ENCODE measurements at places on chromosomes 3 and 15.

DNA sequence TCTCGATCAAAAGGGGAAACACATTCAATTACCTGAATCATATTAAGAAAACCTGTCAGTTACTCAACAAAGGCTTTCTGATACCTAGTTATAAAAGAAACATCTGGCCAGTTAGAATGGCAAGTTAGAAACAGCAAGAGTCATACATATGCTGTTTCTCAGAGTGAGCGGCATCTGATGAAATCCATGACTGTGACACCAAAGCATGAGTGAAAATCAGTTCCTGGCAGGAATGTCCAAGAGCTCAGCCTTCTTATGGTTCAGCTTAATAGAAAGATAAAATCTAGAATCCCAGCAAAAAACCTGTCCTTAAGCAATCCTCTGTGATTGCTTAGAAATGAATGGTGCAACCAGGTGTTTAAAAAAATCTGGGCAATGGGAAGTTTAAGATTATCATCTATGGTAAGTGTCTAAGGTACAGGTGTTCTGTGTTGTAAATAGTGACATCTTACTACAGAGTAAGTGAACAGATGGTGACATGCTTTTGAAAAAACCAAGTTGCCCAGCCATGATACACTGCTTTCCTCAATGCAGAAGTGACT, 18.8 kb downstream of the B4GALT4 start:
- no peak for DNase-seq

DNA sequence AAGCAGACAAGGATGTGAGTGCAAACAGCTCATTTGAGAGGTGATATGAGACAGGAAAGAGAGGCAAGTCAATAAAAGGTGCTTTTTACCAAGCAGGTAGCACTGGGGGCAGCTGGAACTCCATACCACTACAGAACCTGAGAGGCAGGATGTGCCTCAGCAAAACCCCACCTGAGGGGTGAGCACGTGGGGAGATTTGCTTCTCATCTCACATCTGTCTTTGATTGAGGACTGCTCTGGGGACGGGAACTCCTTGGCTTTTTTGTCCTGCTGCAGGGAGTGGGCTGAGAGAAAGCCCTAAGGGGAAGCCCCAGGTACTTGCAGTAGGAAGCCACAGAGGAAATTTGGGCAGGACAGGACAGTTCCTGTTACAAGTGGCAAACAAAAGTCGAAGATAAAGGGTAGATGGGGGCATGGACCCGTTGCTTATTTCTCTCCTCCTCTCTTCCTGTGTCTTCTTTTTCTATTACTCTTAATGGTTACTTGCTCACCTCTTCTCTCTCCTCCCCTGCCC, 27.1 kb downstream of the CFAP161 start:
- no peak for DNase-seq

- no peak for DNase-seq
Observed at GRCh38 chr3:9955611-9956352, 3.6 kb upstream of the PRRT3 start.

GRCh38 chr15:48472756-48473155, 141.5 kb downstream of the DUT start:
- DNase-seq = no peak

DNA sequence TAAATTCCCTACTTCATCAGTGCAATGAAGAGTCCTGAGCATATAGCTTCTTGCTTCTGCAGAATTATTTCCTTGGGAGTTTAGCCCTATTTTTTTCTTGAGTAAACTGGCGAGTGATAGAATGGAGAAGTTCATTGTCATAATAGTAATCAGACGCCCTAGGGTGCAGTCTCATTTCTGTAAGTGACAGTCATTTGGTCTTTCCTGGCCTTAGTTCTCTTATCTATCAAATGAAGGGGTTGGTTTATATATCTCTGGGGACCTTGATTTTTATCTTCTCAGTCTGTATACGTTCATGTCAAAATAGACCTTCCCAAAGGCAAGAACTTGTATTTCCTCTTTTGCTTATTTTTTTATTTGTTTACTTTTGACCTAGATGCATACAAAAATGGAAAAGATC, 9.9 kb upstream of the ALPK3 start:
- no peak for DNase-seq

- no peak for DNase-seq
Observed at GRCh38 chr15:69724333-69724732, 271.7 kb downstream of the RPLP1 start.

- DNase-seq = no peak
Observed at GRCh38 chr3:13518516-13518953, 30.4 kb upstream of the FBLN2 start.

GRCh38 chr15:60673918-60674558, 195.1 kb upstream of the ICE2 start:
- DNase-seq = no peak

- DNase-seq = no peak
Observed at GRCh38 chr3:99439892-99440291, 198.5 kb upstream of the COL8A1 start.

DNA sequence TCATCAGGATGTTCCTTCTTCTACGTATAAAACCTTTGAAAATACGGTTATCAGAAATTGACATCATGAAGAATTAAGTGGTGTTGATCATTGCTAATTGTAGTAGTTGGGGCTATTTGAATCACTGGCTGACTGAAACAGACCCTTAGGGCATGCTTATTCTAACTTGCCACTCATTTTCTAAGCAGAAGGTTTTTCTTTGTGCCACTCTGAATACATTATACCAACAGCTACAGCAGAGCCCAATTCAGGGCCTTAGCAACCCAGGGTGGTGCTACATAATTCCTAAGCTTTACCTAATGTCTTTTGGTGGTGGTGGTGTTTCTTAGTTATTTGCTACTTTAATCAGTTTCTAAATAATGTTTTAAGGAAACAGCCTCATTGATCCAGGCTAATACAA, 524.2 kb downstream of the NLGN1 start:
- no peak for DNase-seq

DNA sequence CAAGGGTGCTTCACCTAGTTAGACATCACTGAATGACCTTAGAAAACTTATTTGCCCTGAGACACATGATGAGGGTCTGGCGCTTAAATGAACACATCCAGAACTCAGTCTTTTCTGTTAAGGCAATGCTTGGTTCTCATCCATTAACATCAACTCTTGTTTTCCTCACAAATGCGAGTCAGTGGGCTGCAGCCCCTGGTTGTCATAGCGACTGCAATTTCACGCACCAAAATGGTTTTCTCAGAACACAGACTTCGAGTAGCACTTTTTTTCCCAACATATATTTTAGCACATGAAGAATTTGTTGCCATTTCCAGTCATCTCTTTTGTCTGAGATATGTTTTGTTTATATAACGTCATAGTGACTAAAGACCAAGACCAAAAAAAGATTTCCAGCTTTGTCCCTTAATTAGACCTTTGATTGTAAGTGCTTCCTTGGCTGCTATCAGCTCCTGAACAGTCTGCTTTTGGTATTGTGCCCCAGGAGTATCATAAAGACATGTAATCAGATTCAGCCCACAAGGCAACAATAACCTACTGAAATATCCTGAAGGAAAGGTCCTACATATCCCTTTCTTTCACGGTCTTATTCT, 68.5 kb downstream of the GPR176 start:
- no peak for DNase-seq

- no peak for DNase-seq
Observed at GRCh38 chr3:149895769-149896168, 74.9 kb downstream of the PFN2 start.

DNA sequence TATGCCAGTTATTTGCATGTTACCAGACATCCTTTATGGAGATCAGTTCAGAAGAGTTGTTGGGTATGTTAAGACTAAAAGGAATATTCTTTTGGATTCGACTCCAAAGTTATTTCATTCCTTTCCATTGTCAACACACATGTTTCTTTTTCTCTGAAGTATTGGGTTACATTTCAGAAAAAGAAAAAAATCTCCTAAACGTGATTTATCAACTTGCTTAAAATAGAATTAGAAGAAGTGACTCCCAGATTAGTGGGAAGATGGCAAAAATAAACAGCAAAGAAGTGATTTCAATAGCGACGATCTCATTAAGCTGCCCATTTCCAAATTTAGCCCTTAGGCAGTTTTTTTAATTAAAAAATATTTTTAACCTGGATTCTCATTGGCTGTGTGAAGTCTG, 85.4 kb downstream of the TIGIT start:
- no peak for DNase-seq

DNA sequence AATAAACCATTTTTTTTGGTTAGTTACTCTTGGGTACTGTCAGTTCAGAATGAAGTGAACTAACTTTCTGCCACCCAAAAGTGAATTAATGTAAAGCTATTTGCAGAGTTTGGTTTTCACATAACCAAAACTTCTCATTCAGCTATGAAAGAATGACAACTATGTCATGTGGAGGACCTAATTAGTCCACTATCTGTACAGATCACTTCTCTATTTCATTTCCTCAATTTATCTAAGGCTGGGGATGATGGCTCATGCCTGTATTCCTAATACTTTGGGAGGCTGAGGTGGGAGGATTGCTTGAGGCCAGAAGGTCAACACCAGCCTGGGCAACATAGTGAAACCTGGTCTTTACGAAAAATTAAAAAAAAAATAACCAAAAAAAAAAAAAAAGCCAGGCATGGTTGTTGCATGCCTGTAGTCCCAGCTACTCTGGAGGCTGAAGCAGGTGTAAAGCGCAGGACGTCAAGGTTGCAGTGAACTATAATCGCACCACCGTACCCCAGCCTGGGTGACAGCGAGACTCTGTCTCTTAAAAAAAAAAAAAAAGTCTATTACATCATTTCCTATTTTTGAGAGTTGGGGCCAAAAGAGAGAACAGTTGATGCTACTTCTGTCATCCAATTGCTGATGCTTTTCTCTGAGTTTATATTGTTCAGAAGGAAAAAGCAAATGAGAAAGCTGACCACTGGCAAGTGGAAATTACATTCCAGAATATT, 8.7 kb downstream of the HYPK start:
- DNase-seq = no peak

DNA sequence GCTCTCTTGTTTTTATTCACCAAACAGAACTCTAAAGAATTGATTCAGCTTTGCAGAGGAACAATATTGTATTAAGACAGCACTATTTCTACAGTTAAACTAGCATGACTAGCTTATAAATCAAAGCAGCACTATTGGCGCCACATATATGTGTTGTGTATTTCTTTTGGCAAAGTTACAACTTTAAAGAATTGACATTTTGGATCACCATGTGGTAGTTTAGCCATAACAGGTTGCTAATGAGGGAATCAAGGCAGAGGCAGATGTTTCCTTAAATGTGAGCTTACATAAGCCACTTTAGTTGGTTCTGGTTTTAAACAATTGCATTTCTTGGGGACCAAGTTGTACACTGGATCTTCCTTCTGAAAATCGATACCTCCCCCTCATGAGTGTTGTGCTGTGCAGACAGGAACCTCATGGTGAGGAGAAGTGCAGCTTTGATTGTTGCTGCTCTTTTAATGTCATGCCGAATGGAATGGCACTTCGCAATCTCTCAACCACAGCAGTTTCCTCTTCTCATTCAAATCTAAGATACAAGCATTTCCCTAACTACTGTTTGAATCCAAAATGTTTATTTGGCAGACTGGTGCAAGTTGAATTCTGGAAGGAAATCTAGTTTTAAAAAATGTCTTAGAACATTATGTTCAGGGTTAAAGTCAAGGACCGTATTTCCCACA, 151.2 kb downstream of the MYRIP start:
- no peak for DNase-seq

- no peak for DNase-seq
Observed at GRCh38 chr3:147113293-147114044, 292.9 kb downstream of the ZIC4 start.

DNA sequence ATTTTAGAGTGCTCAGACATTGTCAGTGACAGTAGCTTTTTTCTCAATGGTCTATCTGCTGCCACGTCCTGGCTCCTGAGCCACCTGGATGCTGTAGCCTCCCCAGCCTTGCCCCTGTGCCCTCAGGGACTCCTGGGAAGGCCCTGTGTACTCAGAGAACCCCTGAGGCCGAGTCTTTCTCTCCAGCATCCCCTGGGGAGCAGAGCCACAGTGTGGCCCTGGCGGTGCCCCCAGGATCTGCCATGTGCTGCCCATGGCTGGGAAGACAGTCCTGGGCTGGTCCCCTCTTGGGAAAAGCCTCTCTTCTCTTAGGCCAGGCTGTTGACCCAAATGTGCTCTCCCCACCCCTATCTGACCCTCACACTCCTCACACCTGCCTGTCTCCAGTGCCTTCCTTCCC, 5.0 kb downstream of the MYD88 start:
- DNase-seq = no peak

DNA sequence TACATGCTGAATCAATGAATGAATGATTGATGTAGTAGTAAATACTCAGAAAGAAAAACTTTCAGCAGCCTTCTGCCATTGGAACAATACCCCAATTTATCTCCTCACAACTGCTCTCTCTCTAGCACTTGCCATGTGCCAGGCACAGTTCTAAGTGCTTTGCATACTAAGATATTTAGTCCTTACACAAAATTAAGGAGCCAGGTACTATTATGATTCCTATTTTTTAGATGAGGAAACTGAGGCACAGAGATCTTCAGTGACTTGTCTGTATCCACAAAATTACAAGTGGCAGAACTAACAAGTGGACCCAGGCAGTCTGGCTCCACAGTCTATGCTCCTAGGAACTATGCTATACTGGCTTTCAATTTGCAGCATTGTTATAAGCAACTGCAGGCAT, 279.2 kb downstream of the LSAMP start:
- DNase-seq = no peak

DNA sequence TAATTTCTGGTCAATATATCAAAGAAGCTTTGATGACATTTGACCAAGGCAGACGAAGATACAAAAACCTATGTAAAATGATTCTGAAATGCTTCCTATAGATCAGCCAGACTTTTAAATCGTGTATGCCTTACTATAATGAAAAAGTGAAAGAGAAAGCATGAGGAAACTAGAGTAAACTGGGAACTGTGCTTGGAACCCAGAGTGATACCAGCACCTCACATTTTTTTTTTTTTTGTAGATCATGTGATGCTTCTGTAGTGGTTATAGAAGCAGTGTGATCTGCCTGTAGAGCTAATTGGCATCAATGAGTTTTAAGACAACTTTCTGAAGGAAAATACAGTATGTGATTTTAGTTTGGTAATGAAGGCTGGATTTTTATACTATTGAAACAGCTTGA, 150.7 kb downstream of the NLGN1 start:
- DNase-seq = no peak

- no peak for DNase-seq
Observed at GRCh38 chr3:61908382-61908781, 347.0 kb downstream of the PTPRG start.

DNA sequence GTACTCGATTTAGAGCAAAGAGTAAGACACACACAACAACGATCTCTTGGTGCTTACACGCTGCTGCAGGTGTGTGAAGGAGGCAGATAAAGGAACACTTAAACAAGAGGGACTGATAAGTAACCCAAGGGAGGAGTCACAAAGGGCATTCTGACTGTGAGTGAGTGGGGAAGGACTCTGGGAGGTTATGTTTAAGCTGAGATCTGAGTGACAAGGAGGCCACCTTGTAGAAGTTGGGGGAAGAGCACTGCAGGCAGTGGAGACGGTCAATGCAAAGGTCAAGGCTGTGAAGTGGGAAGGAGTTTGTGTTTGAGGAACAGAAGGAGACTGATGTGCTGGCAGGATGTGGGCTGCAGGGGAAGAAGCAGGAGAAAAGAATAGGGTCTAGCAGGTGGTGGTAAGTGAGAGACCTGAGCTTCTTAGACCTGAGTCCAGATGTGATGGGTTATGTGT, 63.1 kb downstream of the LPP start:
- no peak for DNase-seq

DNA sequence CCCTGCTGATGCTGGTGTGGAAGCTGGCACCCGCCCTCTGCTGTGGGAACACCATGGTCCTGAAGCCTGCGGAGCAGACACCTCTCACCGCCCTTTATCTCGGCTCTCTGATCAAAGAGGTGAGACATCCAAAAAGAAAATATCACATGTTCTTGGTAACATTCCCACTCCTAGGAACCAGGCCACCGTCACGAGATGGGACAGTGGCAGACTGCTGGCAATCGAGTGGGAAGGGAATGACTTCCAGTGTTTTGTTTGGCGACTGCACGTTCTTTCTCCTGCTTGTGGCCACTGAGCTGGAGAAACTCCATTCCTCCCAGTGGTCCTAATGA, 14.3 kb downstream of the ALDH1A3 start:
- DNase-seq = no peak

All from HuH-7.5 (cell line).